ENCODE measurements at places on chromosomes 7 and 10.

- DNase-seq = peak; percentile 28
Measured at GRCh38 chr7:36390199-36391090, 783 bp downstream of the ANLN start.

DNA sequence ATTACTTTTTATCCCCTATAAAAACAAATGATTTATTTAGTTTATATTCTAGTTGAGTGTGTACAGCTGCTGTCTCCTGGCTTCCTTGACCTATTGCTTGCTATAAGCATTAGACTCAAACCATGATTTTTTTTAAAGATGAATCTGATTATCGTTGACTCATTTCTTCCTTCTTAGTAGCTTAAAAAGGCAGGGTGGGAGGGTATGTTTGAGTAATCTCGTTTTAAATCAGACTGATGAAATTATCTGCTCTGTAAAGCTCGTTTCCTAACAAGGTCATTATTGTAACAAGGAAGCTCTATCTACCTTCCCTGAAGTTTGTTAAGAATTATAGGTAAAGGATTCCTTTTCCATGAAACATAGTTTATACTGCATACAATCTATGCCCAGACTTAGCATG lies 276.3 kb upstream of the KCND2 start:
- no peak for DNase-seq

DNA sequence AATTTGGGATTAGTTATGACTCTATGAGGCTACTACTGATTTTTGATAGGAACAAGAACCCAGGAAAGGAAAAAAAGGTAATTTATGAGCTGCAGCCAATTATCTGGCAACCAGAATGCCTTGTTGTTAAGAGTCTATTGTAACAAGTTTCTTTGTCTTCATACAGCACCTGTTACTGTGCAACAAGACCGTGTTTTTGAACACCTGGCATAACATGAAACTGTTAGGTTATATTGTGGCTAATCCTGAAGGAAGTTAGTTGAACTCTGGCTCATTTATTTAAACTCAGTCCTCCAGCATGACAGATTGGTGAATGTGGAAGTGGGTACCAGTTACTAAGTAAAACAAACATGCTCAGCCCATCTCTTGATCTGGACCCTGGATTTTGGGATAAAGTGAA lies 33.0 kb downstream of the RALA start:
- no peak for DNase-seq

GRCh38 chr7:69105092-69105491 lies 493.2 kb upstream of the AUTS2 start:
- no peak for DNase-seq

DNA sequence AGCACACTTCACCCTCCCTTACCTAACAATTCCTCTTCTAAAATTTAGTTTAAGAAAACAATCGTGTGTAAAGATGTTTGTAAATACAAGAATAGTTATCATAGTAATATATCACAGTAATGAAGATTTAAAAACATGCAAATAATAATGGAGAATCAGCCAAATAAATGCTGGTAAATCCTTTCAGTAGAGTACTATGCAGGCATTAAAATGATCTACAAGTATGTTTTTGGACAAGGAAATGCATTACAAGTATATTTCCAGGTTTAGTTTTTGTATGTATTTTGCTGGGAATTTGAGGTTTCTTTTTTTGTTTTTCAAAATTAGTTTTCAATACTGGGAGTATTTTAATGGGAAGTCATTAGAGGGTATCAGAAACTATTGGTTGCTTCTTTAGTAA lies 22.7 kb downstream of the TPST1 start:
- DNase-seq = no peak

- DNase-seq = no peak
Measured at GRCh38 chr10:63300801-63301200, 165.0 kb downstream of the JMJD1C start.

- no peak for DNase-seq
Measured at GRCh38 chr10:36888925-36889573, 236.3 kb upstream of the ANKRD30A start.

DNA sequence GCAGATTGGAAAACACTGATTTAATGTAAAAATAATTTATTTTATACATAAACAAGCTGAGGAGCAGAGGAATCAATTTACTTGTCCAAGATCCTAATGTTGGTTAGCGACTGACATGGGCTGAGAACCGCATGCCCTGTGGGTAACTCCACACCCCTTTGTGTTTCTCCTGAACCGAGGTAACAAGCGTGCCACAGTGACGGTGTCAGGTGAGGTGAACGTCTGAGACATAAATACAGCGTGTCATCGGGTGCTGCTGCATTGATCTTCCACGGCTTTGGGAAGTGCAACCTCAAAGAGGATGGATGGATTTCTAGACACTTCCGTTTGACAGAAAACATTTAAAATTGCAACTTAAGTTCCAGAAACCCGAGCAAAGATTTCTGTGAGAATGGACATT lies 386.8 kb upstream of the ADARB2 start:
- DNase-seq = no peak

DNA sequence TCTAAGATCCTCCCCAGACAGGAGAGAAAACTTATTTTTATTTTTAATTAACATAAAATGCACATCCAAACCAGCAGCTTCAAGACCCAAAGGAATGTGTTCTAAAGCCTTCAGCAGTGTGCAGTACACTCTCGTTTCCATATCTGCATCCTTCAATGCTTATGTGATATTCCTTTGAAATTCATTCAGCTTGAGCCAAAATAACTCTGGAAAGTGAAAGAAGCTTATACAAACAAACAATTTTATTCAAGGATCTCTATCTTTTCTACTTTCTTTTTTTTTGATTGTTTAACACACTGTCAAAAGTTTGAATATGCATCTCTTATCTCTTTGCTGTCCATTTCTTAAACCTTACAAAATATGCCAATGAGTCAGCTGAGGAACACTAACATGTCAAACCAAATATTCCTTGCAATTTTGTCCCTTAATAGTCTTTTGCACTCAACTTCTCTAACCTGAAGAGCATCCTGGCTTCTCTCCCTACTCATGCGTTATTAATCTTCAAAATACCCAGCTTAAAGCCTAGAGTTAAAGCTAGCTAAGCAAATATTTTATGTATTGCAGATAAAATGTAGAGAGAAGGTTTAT lies 124.3 kb downstream of the THSD7A start:
- DNase-seq = no peak

DNA sequence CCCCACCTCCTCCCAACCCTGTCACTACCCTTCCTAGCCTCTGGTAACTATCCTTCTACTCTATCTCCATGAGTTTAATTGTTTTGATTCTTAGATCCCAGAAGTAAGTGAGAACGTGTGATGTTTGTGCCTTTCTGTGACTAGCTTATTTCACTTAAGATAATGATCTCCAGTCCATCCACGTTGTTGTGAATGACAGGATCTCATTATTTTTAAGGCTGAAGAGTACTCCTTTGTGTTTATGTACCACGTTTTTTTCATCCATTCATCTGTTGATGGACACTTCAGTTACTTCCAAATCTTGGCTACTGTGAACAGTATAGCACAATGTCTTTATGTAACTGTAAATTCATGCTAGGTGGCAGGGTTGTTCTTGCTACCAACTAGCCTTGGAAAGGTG lies 461.6 kb downstream of the PLXDC2 start:
- DNase-seq = no peak

GRCh38 chr7:100598425-100598824 lies 3.7 kb upstream of the PCOLCE start:
- no peak for DNase-seq

DNA sequence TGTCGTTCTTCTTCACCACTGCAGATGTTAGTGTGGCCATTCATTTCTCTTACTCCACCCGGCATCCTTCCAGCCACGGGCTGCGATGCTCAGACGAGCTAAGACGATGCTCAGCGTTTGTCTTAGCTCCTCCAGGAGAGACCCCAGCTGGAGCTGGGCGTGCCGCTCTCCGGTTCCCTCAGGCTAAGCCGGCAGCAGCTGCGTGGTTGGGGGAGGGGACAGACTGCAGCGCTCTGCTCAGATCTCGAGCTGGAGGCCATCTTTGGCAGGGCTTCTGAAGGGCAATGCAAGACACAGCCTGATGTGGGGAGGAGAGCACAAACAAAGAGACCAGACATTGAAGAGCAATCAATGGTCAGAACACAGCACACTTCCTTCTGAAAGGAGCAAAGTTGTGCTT lies 4.8 kb downstream of the INA start:
- DNase-seq = no peak

- DNase-seq = no peak
Measured at GRCh38 chr7:125563557-125563956, 633.9 kb upstream of the POT1 start.

- DNase-seq = no peak
Measured at GRCh38 chr7:29642494-29643155, 79.0 kb downstream of the PRR15 start.

- DNase-seq = peak; percentile 17
Measured at GRCh38 chr10:4512671-4513240, 313.3 kb upstream of the AKR1E2 start.

- no peak for DNase-seq
Measured at GRCh38 chr10:12405342-12406320, 56.3 kb downstream of the CAMK1D start.

GRCh38 chr7:98629001-98629431 lies 11.9 kb downstream of the NPTX2 start:
- no peak for DNase-seq

DNA sequence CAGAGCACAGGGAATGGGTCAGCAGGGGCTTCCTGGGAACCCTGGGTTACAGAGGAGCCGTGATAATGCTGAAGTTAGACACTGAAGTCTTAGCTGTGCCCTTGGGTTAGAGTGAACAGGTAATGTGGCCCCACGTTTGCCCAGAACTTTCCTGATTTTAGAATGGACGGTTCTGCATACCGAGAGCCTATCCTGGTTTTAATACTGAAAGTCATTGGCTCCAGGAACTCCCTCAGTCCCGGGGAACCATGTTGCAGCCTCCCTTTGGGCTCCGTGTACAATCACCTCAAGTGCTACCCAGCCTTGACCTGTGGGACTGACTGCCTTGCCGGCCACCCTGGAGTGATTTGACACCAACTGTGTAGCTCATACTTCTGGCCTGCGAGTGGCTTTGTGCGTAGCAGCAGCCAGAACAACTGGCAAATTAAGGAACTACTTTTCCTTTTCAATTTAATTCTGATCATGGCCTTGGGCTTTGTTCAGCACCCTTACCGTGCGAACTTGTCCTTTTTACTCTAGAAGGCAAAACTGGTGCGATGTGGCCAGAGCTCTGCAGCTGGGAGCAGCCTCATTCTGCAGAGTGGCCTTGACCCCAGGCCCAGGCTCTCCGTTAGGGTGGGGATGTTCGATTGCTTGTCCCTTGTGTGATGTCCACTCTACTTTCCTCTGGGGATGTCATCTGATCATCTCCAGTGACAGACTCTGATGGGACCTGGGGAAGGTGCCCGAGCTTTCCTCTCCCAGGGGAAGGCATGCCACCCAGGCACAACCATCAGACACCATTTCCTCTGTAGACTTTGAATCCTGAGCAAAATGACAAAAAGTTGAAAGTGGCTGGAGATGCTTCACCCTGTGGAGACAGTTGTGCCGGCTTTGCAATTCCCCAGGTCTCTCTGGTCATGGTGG lies 265.9 kb downstream of the GLRX3 start:
- DNase-seq = no peak

DNA sequence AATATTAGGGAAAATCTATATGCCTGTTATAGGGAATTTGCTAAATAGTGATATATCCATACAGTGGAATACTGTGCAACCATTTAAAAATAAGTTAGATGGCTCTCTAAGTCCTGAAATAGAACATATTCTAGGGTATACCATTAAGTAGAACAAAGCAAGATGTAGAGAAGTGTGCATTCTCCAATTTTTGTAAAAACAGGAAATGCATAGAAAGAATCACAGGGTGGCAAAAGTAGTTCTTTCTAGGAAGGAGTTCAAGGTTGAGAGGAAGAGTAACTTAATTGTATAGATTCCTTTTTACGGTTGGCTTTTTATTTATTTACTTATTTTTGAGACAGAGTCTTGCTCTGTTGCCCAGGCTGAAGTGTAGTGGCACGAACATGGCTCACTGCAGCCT lies 43.7 kb downstream of the ADD3 start:
- DNase-seq = no peak

DNA sequence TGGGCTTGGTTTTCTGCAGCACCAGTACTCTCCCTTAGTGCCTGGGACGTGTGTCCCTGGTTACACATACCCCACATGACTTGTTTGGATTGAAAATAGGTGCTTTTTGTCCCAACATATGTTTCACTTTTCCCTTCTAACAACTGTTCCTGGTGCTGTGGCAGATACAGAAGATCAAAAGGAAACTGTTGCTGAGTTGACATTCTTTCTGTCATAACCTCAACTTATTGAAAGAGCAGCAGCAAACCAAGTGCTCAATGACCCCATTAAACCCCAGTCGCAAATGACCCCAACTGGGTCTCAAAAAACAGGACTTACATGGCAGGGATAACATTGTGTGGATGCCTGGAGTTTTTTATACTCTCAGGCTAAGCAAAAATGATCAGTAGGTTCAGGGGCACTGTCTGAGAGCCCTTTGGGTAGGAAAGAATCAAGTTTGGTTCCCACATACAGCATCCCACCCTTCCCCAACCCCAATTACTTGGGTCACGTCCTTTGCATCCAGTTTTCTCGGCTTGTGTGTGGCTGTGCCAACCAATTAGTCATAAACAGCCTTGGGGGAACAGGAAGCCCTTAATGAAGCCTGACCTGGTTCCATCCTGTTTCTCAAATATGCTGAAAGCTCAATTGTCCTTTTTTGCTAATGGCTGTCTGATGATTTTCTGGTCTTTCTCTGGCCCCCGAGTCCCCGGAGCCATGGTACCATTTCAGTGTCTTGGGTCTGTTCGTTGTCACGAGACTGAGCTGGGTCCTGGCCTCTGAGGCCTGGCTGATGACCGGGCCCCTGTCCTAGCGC lies 4.9 kb downstream of the HKDC1 start:
- no peak for DNase-seq

- peak; percentile 16 for DNase-seq
Measured at GRCh38 chr7:33101906-33102305, 7.3 kb downstream of the RP9 start.

DNA sequence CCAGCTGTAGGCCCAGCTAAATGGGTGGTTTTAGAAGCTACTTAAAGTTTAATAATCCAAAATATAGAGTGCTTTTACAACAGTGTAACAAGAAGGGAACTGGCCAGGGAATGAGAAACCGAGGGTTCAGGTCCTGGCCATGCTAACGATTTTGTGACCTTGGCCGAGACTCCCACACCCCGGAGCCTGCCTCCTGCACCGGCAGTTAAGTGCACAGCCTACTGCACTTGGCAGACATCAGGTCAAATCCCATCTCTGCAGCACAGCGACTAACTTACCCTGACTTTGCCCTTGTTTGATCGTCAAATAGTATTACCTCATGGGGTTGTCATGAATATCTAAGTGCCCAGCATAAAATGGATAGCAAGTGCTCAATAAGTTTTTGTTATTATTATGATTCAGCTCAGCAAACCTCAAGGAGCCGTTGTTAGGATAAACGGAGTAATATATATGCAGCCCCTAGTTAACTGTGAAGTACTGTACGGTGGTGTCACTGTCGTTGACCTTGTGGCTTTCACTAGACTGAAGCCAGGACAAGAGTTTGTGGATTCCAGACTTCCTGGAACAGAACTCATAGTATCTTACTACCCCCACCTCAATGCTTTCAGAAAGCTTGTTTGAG lies 35.5 kb downstream of the LYZL1 start:
- no peak for DNase-seq

DNA sequence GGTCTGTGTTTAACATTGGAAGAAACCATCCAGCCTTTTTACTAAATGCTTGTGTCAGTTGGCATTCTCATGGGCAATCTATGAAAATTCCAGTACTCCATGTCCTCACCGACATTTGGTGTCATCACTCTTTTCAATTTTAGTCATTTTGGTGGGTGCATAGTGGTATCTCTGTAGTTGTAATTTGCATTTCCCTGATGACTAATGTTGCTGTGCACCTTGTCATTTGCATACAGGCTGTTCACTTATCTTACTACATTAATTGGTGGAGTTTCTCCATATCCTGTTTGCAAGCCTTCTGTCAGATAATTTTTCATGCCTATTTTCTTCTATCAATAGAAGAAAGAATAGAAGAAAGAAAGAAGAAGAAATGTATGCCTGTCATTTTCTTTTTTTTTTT lies 73.7 kb downstream of the PLPP4 start:
- DNase-seq = no peak

All from AG09309 (cell line).